Daoy (cell line): ENCODE measurements at places on chromosomes 13 and 19. TPM values are rescaled to one million over a fixed set of nuclear protein-coding genes. Genes with fewer than 3 reads are reported as not detected.

The TUBGCP3 gene
- total RNA-seq: 8.8 and 12.2 TPM in 2 replicates

GRCh38 chr13:22773465-22773864 lies 407.3 kb upstream of the SGCG start:
- DNase-seq: no peak

GRCh38 chr19:13914777-13915176 lies 8.8 kb downstream of the CC2D1A start:
- no peak for DNase-seq

GRCh38 chr13:105573136-105573535 lies 962.3 kb downstream of the EFNB2 start:
- DNase-seq: no peak
